Stimulated activated CD8-positive, alpha-beta memory T cell treated with anti-CD3 and anti-CD28 coated beads, Interleukin-2, amount 100 ng/mL, for 48 hours (primary cell): ENCODE measurements at places on chromosomes 6 and 20.

DNA sequence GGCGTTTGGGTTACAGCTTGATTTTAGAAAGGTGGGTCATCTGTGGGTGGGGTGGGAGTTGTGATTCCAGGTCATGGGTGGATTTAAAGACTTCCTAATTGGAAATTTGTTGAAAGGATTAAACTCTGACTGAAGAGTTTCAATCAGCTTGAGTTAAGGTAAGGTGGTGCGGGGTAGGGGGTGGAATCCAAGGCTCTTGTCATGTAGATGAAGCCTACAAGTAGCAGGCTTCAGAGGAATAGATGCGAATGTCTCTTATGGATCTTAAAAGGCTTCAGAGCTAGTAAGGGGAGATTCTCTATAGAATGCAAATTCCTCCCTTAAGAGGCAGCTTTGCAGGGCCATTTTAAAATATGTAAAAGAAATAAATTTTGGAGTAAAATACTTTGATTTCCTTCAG, 645.3 kb downstream of the FRK start:
- DNase-seq, result no peak

GRCh38 chr6:22926790-22927354, 357.5 kb downstream of the HDGFL1 start:
- no peak for DNase-seq

GRCh38 chr6:147390909-147391536, 117.5 kb upstream of the SAMD5 start:
- DNase-seq, result no peak

- no peak for DNase-seq
Observed at GRCh38 chr20:6582449-6582848, 185.0 kb upstream of the BMP2 start.

- no peak for DNase-seq
Observed at GRCh38 chr6:157974967-157975366, 6.7 kb upstream of the SYNJ2 start.

DNA sequence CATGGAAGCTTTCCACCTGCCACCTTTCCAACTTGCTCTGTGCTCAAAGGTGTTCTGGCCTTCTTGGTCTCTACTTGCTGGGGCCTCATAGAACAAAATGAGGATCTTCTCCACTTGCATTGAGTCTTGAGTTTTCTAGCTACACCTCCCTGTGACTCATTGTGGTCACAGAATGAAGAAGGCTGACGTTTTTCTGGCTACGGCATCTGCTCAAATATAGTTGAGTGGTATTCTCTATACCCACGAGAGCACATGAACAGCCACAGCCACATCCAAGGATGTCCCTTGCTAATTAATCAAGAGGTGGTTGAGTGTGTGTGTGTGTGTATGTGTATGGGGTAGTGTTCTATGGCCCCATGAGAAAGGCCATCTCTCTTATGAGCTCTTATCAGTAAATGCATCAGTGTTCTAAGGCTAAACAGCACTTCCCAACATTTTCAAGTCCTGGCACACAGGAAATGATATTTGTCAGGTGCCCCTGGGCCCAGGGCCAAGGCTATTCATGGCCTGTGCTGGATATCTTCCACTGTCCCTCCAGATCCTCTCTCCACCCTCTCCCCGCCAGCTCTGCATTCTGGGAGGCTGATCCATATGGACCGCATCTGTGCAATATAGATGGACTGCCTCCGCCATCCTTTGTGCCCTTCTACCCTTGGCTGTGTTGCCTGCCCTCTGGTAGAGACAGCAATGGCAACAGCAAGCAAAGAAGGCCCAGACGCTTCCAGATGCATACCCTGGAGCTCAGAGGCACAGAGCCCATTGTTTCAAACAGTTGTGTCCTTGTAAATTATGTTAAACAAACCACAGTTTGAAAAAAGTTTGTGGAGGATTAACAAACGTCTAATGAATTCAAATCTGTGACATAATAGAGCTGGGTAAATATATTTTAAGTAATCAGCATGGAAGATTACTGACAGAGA, 150.2 kb downstream of the LRFN2 start:
- no peak for DNase-seq

DNA sequence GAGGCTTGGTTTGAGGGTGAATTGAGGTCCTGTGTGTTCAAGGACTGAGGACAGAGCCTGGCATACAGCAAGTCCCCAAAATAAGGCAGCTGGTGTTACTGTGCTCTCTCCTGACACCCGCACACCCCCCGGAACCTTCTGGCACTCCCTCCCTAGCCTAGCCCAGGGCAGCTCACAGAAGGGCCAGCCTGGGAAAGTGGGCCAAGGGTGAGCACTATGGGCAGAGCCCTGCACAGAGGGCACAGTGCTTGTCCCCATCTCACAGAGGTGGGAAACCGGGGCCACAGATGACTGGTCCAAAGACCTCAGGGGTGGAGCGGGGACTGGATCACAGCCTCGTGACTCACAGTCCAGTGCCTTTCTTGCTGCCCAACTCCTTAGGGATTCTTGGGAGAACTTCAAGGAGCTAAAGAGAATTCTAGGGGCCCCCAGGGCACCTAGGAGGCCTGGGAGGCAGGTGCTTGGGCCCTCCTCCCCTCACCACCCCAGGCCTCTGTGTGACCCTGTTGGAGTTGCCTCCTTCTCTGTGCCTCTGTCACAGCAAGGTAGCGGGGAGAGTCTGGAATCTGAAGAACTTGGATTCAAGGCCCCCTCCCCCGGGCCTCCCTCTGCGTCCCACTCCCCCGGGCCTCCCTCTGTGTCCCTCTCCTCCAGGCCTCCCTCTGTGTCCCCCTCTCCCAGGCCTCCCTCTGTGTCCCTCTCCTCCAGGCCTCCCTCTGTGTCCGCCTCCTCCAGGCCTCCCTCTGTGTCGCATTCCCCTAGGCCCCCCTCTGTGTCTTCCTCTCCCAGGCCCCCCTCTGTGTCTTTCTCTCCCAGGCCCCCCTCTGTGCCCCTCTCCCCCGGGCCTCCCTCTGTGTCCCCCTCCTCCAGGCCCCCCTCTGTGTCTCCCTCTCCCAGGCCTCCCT, 13.5 kb downstream of the DLGAP4 start:
- no peak for DNase-seq

- no peak for DNase-seq
Observed at GRCh38 chr20:31858760-31859083, 11.6 kb downstream of the DUSP15 start.

GRCh38 chr6:154508573-154509375, 1.7 kb downstream of the CNKSR3 start:
- DNase-seq, result no peak

DNA sequence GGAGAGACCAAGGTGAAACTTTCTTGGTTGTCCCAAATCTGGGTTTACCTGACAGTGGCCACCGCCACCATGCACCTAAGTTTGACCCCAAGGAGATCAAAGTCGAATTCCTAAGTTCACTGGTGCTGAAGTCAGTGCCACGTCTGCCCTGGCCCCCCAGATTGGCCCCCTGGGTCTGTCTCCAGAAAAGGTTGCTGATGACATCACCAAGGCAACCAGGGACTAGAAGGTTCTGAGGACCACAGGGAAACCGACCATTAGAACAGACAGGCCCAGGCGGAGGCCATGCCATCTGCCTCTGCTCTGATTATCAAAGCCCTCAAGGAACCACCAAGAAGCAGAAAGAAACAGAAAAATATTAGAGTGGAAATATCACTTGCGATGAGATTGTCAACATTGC, 91.2 kb downstream of the DLL1 start:
- DNase-seq, result no peak

DNA sequence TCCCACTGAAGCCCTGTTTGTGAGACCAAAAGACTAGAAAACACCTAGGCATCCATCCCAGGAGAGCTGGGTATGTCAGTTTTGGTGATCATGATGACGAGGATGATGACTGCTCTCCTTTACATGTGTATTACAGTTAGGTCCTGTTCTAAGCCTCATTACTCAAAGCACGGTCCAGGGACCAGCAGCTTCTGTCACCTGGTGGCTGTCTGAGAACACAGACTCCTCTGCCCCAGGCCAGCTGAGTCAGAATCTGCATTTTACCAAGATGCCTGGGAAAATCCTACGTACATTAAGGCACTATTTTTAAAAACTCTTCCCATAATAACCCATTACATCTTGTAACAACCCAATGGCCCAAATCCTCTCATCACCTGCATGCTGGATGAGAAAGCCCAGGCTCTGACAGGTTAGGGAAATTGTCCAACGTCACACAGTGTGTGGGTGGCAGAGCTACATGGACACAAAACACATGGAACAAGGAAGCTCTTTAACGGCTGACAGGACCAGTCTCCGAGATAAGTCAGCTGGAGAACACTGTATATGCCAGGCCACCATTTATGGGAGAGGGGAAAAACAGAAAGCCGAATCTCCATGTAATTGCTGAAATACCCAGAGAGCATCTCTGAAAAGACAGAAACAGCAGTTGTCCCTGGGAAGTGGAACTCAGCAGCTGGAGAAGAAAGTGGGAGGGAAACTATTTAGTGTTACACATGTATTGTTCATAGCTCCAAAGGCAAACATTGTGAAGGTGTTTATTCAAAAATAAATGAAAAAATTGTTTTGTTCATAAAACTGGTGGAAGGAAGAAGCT, 65.4 kb downstream of the BMP7 start:
- DNase-seq, result no peak

- no peak for DNase-seq
Observed at GRCh38 chr20:8624046-8624445, 444.8 kb upstream of the PLCB4 start.

- DNase-seq, result no peak
Observed at GRCh38 chr20:51434580-51435247, 107.8 kb downstream of the NFATC2 start.

- DNase-seq, result no peak
Observed at GRCh38 chr6:71589254-71589653, 297.1 kb upstream of the RIMS1 start.

DNA sequence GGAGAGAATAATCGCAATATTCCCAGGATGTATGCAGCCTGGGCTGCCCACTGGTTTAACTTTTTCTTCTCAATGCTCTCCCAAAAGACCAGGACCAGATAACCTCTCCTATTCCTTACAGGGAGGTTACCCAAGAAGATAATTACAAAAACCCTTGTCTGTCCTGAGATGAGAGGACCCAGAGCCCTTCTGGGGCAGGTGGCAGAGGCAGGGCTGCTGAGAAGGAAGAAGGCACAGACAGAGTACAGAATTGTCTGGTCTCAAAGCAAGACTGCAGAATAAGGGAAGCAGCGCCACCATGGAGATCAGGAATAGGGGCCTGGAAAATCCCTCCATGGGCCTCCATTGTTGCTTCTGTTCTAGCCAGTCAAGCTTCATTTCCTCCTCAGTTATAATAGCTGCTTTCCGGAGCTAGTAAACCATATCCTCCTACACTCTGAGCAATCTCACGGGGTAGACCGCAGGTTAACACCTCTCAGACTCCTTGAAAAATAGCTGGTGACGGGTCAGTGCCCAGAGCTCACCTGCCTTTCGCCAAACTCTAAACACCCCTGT, 463 bp upstream of the HLA-DMB start:
- DNase-seq, result peak; percentile 31

- DNase-seq, result no peak
Observed at GRCh38 chr6:31143148-31143547, 4.3 kb upstream of the PSORS1C2 start.

DNA sequence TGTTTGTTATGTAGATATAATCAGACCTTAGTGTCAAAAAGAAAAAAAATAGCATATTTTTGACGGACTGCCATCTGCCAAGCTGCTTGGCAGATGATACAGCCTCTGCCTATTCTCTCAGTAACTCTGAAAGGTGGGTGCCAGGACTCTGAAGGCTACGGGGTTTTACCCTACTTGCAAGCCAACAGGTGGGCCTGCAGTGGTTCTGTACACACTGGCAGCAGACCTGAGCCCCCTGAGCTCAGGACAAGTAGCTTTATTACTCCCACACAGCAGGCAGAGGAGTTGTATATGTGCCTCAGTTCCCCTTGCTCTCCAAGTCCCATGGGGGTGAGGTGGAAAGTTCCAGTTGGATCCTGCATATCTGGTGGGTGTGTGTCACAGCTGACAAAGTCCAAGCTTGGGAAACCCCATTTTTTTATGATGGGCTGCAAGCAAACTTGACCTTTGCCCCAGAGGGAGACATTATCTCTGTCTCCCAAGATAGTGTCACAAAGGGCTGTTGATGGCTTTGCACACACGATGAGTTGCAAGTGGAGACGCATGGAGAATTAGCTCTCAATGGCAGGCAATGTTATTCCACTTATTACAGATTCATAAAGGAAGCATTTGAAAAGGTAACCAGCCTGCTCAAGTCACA, 20.5 kb upstream of the AFDN start:
- DNase-seq, result no peak

- no peak for DNase-seq
Observed at GRCh38 chr6:169866668-169867521, 115.5 kb downstream of the ERMARD start.

DNA sequence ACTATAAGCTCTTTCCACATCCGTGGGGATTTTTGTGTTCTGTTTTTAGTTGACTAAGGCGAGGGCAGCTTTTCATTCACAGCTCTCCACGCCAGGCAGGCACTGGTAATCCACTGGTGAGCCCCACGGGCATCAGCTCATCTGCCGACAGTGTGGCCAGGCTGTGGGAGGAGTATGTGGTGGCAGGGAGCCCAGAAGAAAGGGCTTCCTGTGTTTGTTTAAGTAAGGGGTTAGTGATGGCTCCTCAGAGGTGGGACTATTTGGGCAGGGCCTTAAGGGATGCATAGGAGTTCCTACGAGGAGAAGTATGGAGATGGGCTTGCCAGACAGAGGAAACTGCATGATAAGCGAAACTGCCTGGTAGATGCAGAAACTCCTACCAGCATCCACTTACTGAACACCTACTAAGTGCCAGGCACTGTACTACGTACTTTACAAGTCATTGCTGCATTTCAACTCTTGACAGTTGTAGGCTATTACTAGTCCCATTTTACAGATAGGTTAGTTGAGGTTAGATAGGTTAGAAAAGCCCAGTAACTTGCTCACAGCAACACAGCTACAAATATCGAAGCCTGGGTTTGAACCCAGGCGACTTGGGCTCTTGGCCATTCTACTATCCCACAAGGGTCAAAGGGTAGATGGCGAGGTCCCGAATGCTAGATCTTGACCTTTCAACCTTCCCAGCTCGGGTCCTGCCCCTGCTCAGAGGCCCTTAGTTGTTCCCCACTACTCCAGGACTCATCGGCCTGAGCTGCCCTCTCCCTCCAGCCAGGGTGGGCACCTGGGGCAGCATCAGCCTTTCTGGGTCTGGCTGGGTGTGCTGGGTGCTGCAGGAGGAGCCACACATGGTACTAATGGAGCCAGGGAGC, 55.1 kb downstream of the CEBPB start:
- no peak for DNase-seq

DNA sequence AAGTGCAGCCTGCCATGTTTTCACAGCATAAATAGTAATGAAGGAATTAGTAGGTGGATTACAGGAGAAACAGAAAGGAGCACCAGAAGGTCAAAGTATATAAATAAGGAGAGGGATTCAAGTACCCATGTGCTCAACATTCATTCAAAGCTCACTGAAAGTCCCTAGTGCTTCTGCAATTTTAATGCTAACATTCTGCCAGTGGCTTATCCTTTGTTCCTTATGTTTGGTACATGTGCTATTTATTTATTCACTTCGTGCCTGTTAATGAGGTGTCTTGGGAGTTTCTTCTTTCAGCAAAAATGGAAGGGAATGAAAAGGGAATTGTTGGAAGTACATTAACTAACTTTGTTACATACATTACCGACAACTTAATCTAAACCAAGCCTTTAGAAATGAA, 105.7 kb downstream of the CRYBG1 start:
- DNase-seq, result no peak

GRCh38 chr6:157148391-157149323, 174.7 kb downstream of the TMEM242 start:
- DNase-seq, result no peak

- no peak for DNase-seq
Observed at GRCh38 chr6:27838945-27839625, 73.1 kb downstream of the OR2B2 start.

- DNase-seq, result no peak
Observed at GRCh38 chr6:143003676-143004075, 57.0 kb upstream of the AIG1 start.
